Nucleus accumbens (tissue), 56 donors: ENCODE measurements at places on chromosomes 11 and 22.

- DNase-seq = no peak
These were observed 9.5 kb upstream of the LINC01488 start for GRCh38 chr11:69471729-69472540.

DNA sequence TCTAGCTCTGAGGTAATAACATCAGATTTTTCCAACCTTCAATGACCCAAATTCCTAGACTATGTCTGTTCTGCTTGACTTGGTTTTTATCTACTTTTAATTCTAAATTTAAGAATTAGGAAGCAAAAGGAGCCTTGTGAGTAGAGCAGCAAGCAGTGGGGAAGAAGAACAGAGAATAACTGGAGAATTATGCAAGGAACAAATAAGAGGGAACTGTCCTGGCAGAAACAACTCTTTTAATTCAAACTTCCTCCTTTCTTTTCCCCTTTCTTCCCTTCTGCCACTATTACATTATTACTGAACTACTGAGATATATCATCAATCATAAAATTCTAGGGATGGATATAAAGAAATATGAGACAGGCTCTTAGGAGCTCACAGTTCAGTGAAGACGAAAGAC lies 276.1 kb downstream of the SBF2 start:
- DNase-seq = no peak

DNA sequence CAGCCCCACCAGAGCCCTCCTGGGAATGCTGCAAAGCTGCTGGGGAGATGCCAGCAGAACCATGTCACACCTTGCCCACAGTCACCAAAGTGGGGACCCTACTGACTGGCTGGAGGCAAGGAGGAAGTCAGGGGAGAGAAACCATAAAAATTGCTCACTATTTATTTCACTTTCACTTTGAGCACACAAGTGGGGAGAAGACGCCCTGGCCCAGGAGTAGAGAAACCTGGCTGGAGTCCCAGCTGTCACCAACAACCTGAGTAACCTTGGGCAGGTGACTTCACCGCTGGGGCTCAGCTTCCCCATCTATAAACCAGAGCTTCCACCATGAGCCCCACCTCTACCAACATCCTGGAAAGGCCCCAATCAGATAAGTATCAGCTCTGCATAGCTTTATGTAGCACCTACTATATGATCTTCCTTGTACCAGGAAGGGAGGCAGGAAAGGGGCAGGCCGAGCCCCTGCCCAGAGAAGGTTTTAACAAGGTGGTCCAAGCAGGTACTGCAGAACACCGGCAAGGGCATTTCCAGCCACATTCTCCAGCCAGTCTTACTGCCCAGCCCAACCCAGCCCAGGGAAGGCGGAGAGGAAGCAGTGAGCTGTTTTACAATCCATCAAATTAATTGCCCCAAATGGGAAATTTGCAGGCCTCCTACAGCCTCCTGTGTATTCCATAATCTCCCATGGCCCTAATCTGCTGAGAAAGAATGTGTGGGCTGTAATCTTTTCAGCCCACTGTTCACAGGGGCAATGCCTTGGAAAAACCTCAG lies 27.6 kb downstream of the PLEKHA7 start:
- DNase-seq = no peak

- no peak for DNase-seq
These were observed 117.8 kb downstream of the NAT10 start for GRCh38 chr11:34223021-34223813.

GRCh38 chr11:86162239-86162638 lies 82.3 kb upstream of the EED start:
- DNase-seq = no peak

GRCh38 chr11:124583781-124584180 lies 14.0 kb downstream of the OR8A1 start:
- no peak for DNase-seq

GRCh38 chr11:110960167-110960566 lies 247.9 kb upstream of the ARHGAP20 start:
- no peak for DNase-seq

DNA sequence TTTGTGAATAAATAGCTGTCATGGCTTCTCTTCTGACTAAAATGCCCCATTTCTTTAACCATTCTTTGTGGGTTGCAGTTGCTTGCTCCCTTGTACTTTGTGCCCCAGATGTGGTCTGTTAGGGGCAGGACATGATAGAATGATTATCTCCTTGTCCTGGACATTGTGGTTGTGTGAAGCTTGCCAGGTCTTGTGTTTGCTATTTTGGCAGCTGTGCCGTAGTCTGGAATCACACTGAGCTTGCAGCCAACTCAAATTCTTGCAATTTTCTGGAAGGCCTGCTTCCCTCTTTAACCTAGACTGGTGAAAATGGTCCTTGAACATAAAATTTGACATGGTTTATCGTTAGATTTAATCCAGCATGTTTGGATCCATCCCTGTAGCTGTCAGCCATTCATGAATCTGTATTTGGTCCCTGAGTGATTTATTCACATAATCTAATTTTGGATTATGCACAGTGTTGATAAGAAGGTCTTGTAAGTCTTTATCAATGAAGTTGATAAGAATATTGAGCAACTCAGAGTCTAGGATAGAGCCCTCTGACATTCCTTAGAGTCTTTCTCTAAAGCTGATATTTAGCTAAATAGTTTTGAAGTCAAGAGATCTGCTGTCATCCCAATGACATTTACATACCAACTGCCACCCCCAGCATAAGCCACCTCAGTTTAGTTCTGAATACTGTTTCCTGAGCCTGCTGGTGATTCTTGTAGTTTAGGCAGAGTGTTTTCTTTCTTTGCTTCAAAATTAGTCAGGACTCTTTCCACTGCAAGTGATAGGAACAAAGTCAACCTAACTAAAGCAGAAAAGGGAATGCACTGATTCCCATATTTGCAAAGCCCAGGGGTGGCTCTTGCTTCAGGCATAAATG lies 9.8 kb downstream of the SPON1 start:
- no peak for DNase-seq

DNA sequence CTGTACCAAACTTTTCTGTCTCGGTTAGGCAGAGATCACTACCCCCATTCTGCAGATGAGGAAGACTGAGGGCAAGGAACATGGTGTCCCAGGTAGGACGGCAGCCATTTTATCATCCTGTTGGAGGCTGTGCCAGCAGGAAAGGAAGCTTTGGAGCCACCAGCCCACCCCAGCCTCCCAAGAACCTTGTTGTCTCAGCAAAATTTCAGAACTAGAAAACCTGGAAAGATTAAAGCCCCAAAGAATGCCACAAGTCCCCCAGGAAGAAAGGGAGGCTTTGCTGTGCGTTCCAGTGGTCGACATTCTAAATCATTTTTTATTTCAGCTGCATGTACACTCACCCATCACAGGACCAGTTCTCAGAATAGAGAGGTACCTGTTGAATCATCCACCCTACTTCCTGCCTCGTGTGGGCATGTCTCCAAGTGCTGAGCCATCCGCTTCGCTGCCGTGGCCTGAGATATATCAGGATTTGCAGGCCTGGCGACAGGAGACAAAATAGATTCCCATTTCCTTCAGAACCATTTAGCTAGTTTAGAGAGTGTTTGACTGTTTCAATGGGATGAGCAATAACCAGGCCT lies 13.0 kb upstream of the EIF3D start:
- no peak for DNase-seq

DNA sequence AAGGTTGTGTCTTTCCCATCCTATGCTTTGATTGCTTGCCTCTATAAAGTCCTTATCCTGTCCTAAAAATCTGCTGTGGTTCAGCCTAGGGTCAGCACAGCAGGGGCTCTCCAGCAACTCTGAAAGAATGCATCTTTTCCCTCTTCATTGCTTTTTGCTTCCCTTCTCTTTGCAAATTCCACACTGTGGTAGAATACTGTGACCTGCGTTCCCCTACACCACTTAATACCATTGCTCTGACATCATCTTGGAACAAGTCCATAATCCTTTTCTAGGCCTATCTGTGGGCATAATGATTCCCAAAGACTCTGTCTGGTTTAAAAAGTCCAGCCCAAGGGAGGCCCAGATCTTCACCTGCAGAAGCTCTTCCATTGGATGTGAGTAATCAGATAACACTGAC lies 177.7 kb downstream of the NAV2 start:
- DNase-seq = no peak

DNA sequence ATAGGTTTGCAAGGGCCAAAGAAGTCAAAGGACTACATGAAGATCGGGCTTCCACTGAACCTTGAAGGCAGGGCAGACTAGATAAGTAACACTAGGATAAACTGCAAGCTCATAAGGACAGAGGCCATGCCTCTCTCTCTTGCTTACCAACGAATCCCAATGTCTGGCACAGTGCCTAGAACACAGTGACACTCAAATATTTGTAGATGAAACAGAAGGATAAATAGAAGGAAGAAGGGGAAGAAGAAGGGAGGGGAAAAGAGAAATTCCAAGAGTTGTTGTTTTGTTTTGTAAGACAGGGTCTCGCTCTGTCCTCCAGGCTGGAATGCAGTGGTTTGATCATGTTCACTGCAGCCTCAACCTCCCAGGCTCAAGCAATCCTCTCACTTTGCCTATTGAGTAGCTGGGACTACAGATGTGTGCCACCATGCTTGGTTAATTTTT lies 26.9 kb downstream of the SIK3 start:
- DNase-seq = peak; percentile 17

GRCh38 chr11:46345881-46346484 lies 1.3 kb upstream of the DGKZ start:
- no peak for DNase-seq

GRCh38 chr22:27406389-27406861 lies 395.1 kb downstream of the MN1 start:
- DNase-seq = no peak

GRCh38 chr22:40276996-40277823 lies 69.1 kb upstream of the ADSL start:
- DNase-seq = no peak

DNA sequence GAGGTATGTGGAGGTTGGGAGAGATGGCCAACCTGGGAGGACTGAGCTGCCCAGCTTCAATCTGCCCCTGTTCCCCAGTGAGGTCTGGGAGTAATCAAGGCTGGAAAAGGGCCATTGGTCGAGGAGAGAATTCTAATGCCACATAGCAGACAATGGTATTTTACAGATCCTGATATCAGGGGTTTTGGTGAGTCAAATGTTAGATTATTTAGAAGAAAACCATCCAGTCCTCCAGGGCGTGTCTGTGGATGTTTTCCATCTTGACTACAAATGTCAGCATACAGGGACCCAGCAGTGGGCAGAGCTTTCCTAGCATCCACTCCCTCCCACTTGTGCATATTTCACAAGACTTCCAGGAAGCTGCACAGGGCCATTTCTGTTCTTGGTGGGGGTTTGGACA lies 107.9 kb downstream of the SCN3B start:
- DNase-seq = no peak

GRCh38 chr22:17726006-17726927 lies 48.0 kb downstream of the BID start:
- DNase-seq = no peak

DNA sequence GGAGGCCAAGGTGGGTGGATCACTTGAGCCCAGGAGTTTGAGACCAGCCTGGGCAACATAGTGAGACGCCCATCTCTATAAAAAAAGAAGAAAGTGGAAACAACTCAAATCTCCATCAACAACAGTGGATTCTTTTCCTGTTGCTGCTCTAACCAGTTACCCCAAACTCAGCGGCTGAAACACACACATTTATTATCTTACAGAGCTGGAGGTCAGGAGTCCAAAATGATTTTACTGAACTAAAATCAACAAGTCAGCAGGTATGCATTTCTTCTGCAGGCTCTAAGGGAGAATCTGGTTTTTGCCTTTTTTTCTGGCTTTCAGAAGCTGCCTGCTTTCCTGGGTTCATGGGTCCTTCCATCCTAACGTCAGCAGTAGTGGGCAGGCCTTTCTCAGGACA lies 11.7 kb upstream of the GCAT start:
- no peak for DNase-seq

- no peak for DNase-seq
These were observed 128.9 kb downstream of the CCDC34 start for GRCh38 chr11:27234043-27234668.

GRCh38 chr11:17855531-17856290 lies 121.1 kb downstream of the KCNC1 start:
- no peak for DNase-seq

GRCh38 chr11:46690702-46691101 lies 9.7 kb downstream of the ARHGAP1 start:
- no peak for DNase-seq

DNA sequence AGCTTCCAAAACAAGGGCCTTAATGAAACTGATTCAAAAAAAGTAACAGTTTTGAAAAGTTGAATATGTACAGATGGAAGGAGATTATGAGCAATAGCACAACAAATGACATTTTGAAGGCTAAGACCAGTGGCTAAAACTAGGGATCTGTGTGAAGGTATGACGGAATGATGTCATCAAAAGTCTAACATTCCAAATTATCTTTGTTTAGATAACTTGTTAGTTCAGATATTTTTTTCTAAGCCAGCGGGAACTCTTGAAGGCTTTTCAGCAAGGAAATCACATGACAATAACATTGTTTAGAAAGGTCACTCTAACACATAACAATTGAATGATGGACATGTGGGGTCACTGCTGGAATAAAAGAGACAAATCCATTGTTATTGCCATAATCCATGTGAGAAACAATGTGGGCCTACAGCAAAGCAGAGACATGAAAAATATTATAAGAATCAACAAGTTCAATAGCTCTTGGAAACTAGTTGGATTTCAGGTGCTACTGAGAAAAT lies 260.5 kb downstream of the CASP12 start:
- no peak for DNase-seq

- DNase-seq = no peak
These were observed 430.8 kb upstream of the CNTN5 start for GRCh38 chr11:98589967-98590366.

GRCh38 chr22:24025475-24025874 lies 14.4 kb downstream of the CABIN1 start:
- DNase-seq = no peak

DNA sequence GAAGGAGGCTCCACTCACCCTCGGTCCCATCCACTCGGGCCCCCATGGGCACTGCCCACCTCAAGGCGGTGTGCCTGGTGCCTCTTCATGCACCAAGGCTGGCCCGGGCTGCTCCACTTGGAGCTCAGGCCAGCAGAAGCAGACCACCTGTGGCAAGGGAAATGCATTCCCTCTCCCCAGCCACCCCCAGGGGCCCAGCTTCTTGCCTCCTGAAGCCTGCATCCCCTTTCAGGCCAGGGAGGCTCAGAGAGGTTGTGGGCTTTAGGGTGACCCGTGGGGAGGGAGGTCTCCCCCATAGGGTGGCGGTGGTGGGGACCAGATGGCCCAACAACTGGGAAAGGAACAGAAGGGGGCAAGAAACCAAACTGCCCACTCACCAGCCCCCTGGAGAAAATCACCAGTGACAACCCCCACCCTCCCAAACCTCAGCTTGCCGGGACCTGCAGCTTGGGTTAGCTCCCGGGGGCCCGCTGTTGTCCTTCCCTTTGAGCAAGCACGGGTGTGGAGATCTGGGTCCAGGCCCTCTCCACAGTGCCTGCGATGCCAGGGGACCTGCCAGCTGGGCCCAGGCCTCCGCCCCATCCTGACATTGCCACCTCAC lies 8.4 kb downstream of the CBX6 start:
- DNase-seq = no peak

DNA sequence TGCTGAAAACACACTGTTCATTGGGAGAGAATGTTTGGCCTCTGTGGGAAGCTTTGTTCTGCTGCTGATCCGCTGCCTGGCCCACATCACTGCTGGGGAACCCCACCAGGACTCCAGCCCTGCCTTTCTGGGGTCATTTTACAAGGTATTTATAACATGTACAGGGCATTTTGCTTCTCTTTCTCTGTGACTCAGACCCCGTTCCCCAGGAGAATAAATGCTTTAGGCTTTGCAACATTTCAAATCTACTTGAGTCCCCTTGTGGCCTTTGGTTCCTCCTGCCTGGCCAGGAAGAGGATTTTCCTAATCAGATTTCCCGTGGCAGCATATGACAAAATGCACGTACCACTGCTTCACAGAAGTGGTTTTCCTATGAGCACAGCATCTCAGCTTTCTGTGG lies 43.0 kb downstream of the BTG4 start:
- DNase-seq = no peak
